ENCODE measurements at places on chromosomes 12 and 14. TPM values are rescaled to one million over a fixed set of nuclear protein-coding genes. Genes with fewer than 3 reads are reported as not detected.

DNA sequence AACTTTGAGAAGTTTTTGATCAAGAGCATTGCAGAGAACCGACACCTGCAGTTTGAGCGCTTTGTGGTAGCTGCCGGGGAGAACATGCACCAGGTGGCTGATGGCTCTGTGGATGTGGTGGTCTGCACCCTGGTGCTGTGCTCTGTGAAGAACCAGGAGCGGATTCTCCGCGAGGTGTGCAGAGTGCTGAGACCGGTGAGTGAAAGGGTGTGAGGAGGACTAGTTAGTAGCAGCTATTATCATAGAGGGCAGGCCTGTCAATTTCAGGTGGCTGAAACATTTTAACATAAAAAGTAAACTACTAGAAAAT lies 27.0 kb upstream of the HIGD1C start:
- H3K4me1 ChIP-seq, result peaks cover 47% of the 10 kb centered on the region
- peak overlapping the region; percentile 84 for H3K4me3 ChIP-seq
- H3K36me3 ChIP-seq, result no peaks in the 10 kb centered on the region
- no peaks in the 10 kb centered on the region for H3K27me3 ChIP-seq
- no peak for DNase-seq
- no peak overlapping the region for H3K27ac ChIP-seq

- H3K27me3 ChIP-seq, result peaks cover 18% of the 10 kb centered on the region
- peak; percentile 94 for DNase-seq
- H3K27ac ChIP-seq, result peak within 1 kb of the TSS; percentile 95
- no peaks in the 10 kb centered on the region for H3K36me3 ChIP-seq
- H3K4me3 ChIP-seq, result peak within 1 kb of the TSS; percentile 89
These were observed at the start of gene C1S for GRCh38 chr12:7060353-7060954. TSS of gene C1S (plus strand) at chr12:7060718. CDS start at chr12:7061913, 1,195 bp downstream.

- peaks cover 47% of the 10 kb centered on the region for H3K4me1 ChIP-seq
- no peaks in the 10 kb centered on the region for H3K27me3 ChIP-seq
- no peak for DNase-seq
- H3K36me3 ChIP-seq, result peaks cover 41% of the 10 kb centered on the region
- peak overlapping the region; percentile 37 for H3K27ac ChIP-seq
These were observed 164.9 kb downstream of the DYRK2 start for GRCh38 chr12:67813456-67813904.

The CEP83 gene
- total RNA-seq, result 7.7 TPM

The RTL1 gene
- total RNA-seq, result not detected

The NEUROD4 gene
- total RNA-seq, result not detected

All from HFFc6 (cell line).